ENCODE measurements at places on chromosomes 12 and 14.

- peak; percentile 79 for DNase-seq
Observed at GRCh38 chr14:48710133-48710532, 876.0 kb downstream of the RPS29 start.

DNA sequence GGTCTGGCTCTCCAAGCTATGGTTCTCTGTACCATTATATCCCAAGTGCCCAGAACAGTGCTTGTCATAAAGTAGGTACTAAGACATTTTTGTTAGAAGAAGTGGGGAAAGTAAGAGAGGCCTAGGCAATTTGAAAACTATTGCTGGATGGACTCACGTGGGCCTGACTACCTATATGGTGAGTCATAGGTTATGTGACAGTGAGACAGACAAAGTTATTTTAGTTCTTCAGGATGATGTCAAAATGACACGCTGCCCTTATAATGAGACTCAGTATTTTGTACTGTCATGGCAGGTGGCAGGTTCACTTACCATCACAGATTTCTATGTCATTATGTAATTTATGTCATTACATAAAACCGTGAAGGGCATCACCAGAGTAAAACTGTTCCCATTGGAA lies 53.1 kb downstream of the PARP11 start:
- DNase-seq, result no peak

DNA sequence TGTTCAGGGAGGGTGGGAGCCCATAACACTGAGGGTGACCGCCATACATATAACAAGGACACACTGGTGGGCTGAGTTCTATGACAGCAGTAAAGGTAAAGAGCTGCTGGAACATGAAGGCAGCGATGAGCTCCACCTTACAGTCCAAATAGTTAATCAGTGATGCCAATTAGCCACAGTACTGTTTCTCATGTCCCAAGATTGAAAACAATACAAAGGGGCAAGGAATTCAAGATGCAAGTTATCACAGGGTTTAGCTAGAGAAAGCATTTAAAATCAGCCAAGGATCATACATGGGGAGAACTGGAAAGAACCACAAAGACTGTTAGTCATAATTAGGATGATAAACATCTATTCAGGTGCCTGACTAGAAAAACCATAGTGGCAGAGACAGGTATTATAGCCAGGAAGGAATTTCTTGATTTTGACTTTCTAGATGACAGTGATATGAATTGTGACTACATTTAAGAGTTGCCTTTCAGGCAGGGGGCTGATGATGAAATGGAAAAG lies 221.2 kb downstream of the SLC2A13 start:
- no peak for DNase-seq

DNA sequence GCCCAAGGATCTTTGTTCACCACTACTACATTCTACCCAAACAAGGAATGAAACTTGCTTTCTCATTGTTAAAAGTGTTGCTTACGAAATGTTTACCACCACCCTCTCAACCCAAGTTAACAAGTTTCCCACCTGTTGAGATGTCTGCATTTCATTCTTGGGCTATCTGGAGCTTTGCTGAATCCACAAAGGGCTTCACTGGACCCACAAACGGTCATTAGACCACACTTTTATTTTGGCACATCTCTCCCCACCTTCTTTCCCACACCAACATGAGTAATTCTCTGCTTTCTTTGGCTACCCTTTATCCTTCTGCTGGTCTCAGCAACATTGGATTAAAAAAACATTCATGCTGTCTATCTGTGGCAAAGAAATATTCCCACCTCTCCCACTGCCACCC lies 78.0 kb downstream of the TMEM260 start:
- DNase-seq, result no peak

DNA sequence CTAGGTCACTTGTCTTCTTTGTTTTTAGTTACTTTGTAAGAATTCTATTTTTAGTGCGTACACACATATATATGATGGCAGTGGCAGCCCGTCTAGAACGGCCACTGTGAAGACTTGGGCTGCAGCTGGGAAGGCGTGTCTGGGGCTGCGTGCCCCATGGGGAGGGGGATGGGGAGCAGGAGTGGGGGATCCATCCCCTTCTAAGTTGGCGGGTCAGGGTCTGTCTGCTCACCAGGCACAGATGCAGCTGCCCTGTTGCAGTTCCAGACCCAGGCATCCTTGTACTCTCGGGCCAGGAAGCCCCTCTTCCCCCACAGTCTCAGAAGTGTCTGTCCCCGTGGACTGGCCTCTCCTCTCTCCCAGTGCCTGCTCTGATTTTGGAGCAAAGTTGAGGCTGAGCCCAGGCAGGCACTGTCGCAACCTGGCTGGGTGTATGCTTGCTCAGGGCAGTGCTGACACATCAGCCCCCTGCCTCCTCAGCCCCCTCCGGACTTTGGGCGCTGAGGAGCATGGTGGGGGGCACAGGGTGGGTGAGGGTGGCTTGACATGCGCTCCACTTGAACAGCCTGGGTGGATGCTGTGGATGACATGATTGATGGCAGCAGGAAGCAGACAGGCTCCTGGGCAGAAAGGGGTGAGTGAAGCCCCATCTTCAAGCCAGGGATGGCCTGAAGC lies 271.2 kb upstream of the NAV3 start:
- no peak for DNase-seq

DNA sequence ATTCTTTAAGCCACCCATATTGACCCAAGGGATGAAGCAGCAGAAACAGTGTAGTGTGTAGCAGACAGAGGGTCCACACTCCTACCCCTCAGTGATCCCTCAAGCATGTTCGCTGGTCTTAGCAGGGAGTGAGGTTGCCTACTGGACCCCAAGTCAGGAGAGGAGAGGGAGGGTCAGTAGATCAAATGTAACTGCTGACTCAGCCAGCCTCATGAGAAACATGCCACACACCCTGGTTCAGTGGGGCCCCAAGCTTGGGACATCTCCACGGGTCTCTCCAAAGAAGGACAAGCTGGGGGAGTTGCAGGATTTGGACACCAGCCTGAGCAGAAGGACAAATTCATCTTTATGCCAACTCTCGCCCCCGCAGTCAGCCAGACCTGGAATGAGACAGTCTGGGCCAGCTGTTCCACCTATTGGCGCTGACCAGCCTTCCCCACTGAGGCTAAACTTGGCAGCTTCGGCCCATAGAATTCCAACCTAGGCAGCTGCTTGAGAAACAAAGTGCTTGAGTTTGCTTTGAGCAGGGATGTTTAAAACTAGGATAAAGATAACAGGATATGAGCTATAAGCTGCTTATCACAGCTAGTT lies 66.0 kb upstream of the ACTN1 start:
- DNase-seq, result no peak

DNA sequence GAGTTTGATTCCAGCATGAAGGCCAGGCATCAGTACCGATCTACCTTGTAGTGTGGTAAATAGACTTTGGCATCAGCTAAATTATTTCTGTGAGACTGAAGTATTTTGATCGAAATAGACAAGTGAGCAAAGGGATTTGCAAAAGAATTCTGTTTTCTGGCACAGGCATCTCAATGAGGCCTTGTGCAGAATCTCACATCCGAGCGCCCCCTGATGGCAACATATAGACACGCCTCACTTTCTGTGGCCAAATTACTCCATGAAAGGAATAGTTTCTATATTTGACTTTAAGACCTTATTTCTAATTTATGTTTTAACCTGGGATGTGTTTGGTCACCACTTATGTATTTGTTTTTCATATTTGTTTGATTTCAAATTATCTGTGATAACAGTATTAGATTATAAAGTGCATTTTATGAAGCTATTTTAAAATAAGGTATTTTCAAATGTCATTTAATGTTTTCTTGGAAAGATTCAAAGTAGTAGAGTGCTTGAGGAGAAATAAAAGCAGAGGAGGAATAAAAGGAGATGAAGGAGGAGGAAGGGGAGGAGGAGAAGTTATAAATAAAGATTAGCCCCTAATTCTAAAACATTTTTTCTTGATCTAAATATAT lies 731.9 kb downstream of the NRXN3 start:
- peak; percentile 74 for DNase-seq

DNA sequence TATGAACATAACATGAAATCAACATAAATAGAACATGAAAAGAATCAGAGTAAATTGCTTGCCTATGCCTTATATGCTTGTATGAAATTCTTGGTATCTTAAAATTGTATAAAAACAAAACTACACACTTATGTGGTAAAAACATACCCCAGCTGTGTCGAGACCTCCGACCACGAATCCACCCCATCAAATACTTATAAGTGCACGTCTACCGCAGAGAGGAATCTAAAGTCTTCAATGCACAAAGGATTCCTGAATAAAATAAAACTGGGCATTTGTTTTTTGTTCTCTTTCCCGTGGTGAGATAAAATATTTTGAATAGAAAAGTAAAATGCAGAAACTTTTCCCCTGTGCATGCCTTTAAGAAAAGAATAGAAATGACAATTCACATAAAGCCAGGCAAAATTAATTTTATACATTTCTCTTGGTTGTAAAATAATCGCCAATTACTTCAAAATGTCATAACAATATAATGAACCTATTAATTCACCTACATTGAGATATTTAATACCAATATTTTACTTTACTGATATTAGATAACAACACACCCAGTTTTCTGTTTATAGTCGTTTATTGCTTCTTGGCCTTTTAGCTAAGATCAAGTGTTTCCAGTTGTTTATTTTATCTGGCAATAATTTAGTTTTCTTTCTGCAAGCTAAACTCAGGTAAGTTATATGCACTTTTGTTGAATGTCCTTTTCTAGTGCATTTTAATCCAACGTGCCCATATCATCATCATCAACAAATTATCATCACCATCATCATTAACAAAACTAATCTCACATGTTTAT lies 1.0 kb downstream of the KLRK1 start:
- no peak for DNase-seq

DNA sequence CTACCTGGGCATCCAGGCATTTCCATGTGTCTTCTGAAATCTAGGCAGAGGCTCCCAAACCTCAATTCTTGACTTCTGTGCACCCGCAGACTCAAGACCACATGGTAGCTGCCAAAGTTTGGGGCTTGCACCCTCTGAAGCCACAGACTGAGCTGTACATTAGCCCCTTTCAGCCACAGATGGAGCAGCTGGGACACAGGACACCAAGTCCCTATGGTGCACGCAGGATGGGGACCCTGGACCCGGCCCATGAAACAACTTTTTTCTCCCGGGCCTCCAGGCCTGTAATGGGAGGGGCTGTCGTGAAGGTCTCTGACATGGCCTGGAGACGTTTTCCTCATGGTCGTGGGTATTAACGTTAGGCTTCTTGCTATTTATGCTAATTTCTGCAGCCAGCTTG lies 330.0 kb downstream of the RERGL start:
- no peak for DNase-seq
